ENCODE measurements at places on chromosomes 4 and X.

DNA sequence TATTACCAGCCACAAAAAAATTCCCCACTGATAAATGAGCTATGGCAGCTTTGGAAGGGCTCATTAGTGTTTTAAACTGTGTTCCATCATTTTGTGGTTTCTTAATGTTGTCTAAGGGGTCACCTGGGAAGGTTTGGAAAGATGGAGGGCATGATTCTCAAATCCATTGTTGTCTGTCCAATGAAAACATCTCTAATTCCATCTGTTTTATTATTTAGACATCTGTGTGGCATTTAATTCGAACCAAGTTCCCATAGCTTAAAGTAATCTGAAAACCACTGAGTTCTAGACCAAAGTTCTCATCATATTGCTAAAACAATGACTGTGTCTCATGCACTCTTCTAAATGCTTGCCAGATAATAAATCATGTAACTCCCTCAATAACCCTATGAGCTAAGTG lies 103.8 kb upstream of the PPP3CA start:
- no peak for DNase-seq

GRCh38 chrX:48461830-48462229 lies 8.2 kb downstream of the SLC38A5 start:
- DNase-seq = no peak

GRCh38 chrX:123087326-123087725 lies 96.8 kb upstream of the GRIA3 start:
- DNase-seq = no peak

- no peak for DNase-seq
Measured at GRCh38 chr4:154082760-154083535, 294.1 kb upstream of the SFRP2 start.

DNA sequence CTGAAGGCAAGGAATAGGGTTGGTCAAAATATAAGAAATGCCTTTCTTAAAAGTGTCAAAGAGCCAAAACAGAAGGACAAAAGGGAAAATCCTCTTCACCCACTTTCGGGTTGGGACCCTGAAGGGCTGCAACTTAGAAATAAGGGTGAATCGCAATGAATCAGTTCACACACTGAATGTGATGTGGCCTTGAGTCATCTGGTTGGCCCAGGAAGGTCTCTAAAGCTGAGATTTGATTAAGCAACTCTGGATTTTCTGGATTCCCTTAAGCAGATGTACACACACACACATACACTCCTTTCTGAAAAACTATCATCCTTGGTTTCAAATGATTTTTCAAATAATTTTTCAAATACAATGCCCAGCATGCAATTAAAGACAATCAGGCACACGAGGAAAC lies 13.1 kb downstream of the TAB3 start:
- no peak for DNase-seq

DNA sequence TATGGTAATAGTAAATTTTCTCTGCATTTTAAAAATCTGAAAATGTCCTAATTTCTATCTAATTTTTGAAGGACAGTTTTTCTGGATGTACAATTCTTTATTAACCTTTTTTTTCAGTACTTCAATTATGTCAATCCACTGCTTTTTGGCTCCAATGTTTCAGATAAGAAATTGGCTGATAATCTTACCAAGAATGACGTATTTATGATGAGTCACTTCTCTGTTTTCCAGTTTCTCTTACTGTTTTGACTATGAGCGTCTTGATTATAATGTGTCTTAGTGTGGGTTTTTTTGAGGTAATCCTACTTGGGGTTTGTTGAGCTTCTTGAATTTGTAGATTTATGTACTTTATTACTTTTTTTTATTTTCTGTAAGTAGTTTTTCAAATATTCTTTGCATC lies 47.2 kb downstream of the UGT2B11 start:
- DNase-seq = no peak

- no peak for DNase-seq
Measured at GRCh38 chr4:149145803-149146202, 669.8 kb downstream of the IQCM start.

DNA sequence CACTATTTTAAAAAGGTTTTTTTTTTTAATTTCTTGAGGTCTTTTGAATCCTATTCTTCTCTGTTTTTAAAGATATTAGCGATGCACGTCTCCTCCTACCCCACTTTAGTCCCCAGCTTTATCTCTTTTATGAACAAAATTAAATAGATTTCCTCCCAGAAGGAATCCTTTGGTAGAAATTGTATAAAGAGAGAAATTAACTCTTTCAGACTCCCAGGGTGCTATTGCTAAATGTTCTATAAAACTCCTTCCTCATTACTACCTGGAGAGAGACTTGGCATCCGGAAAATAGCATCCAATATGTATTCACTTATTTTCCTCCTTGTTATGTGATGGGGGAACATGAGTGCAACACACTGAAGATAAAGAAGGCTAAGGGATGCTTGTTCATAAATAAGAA lies 16.5 kb upstream of the PACRGL start:
- DNase-seq = no peak

DNA sequence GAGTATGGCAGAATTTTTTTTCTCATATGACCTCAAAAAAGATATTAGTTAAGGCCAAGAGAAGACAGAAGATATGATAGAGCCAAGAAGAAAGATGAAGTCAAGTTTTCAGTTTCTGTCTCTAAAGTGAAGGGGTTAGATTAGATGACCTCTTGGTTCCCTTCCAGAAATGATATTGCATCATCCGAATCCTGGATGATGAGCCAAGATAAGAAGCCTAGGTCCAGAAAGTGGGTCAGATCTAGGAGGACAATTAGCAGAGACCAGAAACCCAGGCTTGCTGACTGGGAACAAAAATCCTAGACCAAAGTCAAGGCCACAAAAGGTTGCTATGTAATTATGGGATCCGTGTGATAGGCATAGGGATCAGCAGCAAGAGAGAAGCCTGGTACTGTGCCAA lies 20.2 kb downstream of the SATL1 start:
- no peak for DNase-seq

GRCh38 chr4:147477439-147477838 lies 3.5 kb upstream of the EDNRA start:
- DNase-seq = no peak

GRCh38 chr4:81021142-81021944 lies 9.2 kb upstream of the BMP3 start:
- no peak for DNase-seq

DNA sequence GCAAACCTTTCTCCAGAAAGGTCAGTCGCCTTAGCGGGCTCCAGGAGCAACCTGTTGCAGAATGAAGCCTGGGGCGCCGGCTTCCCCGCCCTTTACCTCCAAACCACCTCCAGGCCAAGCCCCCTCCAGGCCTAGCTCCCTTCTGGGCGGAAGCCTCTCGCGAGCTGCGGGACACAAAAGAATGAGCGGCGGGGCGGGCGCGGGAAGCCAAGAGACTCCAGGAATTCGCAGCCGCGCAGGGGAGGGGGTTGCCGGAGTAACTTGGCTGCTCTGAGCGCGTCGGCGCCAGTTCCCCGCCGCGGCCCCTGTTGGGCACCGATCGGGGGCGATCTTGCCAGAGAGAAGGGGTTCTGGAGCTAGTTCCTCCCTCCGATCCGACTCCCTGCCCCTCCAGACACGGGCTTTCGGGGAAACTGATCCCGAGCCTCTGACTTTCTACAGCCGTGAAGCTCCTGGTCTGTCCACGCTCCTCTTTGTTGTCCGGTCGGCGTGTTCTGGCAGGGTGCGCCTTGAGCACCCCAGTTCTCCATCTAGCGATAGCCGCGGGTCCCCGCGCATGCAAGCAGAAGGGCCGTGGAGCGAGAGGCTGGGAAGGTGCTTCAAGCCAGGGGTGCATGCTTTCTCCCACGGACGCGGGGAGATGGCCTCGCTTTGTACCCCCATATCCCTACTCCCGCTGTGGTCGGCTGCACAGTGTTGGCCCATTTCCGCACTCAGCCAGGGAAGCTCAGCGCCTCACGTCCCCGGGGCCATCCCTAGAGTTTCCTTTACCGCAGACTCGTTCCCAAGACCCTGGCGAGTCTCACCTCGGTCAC lies 1.2 kb downstream of the PROM1 start:
- no peak for DNase-seq

DNA sequence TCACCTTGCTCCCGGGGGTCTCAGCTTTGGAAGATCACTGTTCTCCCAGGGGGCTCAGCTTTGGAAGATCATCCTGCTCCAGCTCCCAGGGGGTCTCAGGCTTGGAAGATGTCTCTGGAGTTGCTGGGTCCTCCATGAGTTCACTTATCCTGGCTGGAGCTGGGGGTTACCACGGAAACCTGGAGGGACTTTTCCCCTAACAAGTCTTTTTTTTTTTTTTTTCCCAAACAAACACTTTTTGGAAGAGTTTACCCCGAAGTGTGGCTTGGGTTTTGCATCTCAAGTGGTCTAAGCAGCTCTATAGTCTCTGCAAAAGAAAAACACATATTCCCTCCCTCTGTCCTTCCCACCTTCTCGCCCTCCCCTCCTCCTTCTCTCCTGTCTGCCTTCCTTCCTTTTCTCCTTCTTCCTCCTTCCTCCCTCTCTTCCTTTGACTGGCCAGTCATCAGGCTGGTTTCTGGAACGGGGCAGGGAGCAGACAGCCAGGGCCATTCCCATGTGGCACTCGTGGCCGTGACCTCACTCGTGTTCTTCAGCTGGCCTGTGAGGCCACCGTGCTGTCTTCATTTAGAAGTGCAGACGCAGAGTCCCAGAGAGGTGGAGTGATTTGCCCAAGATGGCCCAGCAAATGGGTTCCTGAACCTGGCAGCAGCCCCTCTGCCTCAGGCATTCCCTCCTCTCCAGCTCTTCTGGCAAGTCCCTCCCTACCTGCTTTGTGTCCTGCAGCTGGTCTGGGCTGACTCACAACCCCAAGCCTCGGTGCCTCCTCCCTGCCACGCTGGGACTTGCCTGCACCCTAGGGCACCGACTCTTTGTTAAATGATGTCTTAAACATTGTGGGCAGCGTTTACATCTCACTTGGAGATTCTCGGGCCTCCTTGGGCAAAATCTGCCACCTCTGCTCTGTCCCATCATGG lies 25.9 kb upstream of the HMX1 start:
- no peak for DNase-seq

DNA sequence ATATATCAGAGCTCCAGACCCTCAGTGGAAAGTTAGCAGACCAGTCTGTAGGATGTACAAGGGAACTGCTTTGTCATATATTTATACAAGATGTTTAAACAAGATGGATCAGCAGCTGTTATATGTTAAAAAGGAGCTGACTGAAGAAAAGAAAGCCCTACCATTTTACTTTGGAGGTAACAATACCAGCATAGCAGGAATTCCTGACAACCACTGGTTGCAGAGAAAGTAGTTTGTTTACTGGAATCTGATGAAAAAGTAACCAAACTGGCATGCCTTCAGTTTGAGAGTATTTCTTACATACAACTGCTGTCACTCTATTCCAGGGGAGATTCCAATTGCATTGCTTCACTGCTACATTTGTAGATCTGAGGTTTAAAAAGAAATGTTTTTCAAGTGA lies 49.5 kb upstream of the GABRQ start:
- no peak for DNase-seq

DNA sequence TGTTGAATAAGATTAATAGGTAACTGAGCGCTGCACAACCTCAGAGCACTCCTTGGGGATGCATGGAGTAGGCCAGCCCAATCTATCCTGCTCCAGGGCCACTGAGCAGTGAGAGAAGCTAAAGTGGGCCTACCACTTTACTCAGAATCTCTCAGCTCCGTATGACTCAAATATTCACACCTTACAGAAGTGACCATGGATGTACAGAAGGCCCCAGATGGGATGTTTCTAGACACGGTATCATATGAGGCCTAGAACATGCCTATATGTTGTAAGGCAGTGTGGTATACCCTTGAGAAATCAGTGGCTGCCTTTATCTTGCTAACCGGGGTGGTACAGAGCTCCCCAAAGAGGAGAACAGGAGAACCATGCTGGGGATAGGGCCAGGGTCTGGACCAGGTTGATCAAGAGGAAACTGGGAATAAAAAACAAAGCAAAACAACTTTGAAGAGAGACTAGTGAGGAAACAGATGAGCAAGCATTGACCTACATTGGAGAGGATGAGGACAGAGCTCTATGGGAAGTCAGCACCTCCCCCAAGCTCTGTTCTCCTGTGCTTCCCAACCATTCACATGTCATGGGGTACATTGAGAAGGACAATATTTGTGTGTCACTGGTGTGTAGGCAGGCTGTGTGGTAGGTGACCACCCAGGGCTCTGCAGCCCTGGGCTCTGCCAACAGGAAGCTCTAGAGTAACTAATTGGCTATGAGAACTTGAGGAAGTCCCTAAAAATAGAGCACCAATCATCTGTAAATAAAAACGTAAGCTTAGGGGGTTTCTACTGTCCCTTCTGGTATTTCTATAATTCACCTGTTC lies 31.4 kb downstream of the HOPX start:
- no peak for DNase-seq

GRCh38 chrX:31331928-31332327 lies 260.1 kb upstream of the FTHL17 start:
- no peak for DNase-seq

GRCh38 chr4:185396724-185397385 lies at the start of gene ANKRD37:
ANKRD37 (plus strand) TSS chr4:185396841; CDS start chr4:185396924, 83 bp downstream.
- peak; percentile 66 for DNase-seq

DNA sequence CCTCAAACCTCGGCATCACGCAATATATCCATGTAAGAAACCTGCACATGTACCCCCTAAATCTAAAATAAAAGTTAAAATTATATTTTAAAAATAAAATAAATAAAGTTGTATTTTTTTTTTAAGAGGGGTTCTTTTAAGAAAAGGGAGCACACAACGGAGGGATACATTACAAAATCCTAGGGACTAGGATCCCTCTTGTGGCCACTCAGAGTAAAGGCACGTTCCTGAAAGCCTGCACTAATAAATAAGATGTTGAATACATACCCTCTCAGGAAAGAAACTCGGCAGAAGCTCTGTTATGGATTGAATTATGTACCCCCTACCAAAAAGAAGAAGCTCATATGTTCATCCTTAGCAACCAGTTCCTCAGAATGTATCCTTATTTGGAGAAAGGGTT lies 50.9 kb upstream of the PRDX4 start:
- no peak for DNase-seq

DNA sequence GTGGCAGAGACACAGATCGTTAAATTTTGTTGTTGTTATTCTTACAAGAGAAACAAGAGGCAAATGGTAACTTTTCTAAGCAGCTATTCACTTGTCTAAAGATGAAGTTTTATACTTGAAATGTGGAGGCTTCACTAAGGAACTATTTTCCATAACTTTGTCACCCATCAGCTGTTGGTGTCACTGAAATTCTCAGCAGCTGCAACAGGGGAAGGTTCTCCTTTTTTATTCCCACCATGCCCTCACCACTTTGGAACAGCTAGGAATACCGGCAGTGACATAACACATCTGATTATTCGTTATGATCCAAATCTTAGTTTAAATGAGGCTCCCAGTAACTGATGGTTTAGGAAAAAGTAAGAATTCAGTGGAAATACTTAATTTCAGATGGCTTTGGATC lies 147.0 kb upstream of the LEF1 start:
- no peak for DNase-seq

- DNase-seq = no peak
Measured at GRCh38 chr4:67475155-67475554, 70.1 kb downstream of the CENPC start.

DNA sequence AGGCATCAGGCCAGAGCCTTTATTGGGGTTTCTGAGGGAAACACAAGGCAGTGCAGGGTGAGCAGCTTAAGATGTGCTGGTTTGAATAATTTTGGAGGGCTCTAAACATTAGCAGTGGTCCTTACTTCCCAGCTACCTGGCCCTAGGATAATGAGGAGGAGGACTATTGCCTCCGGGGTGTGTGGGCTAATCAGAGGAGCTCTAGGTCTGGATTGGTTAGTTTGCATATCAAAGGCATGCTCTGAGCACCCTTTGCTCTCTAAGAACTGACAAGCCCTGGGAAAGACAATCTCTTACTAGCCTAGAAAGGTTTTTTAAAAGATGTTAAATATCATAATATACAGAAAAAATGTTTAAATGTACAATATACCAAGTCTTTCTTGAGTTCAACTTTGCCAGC lies 58.4 kb downstream of the RXFP1 start:
- DNase-seq = no peak
